ENCODE measurements at places on chromosomes 3 and 15.
A peak's percentile ranks its signal among the peaks of the same experiment; 100 is the strongest.

DNA sequence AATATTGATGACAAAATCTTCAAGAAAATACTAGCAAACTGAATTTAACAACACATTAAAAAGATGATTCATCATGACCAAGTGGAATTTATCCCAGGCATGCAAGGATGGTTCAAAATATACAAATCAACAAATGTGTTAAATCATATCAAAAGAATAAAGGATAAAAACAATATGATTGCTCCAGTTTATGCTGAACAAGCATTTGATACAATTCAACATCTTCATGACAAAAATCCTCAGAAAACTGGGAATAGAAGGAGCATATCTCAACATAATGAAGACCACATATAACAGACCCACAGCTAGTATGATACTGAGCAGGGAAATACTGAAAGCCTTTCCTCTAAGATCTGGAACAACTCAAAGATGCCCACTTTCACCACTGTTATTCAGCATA, 352.3 kb downstream of the PYDC2 start:
- no peak for DNase-seq

DNA sequence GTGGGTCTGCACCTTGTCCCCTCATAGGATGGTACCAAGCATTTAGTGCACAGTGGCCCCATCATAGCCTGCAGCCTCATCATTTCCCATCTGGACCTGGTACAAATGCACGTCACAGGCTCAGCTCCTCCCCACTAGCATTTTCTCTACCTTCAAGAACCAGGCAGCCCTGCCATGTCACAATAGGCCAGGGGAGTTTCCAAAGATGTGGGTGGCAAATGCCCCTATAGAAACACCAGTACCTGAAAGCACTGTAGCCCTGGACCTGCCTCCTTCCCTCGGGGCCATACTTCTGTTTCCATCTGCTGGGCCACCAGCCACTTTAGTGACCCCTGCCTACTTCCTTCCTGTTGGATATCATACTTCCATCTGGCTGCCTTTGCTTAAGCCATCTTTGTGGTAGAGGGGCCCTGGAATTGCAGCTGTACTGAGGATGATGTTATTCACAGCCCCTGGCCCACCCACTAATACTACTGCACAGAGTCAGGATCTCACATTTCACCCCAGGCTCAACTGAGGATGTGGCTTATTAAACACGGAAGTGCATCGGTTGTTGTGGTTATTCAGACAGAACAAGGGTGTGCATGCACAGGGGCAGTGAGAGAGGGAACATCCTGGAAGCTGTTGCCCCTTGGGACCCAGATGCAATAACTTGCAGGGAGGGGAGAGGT, 3.8 kb downstream of the TCTA start:
- DNase-seq: peak; percentile 67

DNA sequence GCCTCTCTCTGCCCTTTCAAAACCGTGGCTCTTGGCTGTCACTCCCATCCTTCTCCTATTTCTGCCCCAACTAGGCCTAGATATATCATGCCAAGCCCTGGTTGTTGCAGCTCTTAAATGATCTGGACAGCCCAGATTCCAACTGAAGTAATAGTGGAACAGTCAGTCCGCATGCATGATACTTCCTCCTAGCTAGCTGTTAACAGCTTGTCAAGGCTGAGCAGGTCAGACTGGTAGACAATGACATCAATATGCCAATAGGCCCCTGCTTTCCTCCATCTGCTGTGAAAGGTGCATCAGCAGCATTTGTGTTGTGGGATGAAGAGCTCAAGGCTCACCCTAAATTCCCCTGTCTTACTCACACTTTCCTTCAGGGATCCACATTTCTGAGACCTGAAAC, 527.7 kb upstream of the TGFBR2 start:
- DNase-seq: no peak

- no peak for DNase-seq
These were observed 34.3 kb downstream of the TMEM44 start for GRCh38 chr3:194598771-194599557.

DNA sequence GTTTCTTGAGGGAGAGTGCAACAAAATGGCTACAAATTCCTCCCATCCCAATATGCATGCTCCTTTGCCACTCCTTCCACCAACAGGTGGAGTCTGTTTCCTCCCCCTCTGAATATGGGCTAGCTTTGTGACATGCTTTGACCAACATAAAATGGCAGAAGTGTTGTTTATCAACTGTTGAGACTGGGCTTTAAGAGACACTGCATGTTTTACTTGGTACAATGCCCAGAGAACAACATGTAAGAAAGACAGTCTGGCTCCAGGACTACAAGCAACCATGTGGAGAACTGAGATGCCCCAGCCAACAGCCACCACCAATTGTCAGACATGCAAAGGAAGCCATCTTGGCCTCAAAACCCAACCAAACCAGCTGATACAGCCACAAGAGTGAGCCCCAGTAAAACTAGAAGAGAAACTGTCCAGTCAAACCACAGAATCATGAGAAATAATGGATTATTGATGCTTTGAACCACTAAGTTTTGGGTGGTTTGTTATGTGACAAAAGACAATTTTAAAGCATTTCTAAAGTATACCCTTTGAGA, 40.5 kb downstream of the NUDT16 start:
- no peak for DNase-seq

DNA sequence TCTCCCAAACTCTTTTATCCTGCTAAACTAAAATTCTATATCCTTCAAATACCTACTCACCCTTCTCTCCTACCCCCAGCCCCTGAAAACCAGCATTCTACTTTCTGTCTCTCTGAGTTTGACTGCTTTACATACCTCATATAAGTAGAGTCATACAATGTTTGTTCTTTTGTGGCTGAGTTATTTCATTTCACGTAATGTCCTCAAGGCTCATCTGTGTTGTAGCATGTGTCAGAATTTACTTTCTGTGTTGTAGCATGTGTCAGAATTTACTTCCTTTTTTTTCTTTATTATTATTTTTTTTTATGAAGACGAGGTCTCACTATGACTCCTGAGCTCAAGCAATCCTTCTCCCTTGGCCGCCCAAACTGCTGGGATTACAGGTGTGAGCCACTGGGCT, 20.1 kb downstream of the IFT122 start:
- DNase-seq: no peak

GRCh38 chr15:31215490-31216214, 111.0 kb upstream of the KLF13 start:
- peak; percentile 82 for DNase-seq

DNA sequence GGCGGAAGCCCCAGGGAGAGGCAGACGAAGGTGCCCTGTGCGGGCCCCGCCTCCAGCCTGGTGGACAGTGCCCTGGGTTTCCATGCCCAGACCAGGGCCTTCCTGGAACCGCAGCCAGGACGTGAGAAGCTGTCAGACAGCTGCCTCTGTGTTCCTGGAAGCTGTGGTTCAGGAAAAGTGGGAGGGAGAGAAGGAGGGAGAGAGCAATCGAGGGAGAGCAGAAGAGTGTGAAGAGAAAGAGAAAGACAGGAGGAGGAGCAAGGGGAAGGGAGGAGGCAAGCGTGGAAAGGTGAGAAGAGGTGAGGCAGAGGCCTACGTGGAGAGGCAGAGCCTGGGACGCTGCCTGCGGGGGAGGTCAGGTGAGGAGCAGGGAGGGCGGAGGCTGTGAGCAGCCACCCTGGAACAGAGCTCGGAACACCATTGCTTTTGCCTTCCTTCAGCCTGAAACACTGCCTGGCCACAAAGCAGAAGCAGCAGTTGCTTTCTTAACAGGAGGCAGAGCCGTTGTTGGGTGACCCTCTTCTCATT, 18.6 kb downstream of the ZDHHC19 start:
- no peak for DNase-seq

DNA sequence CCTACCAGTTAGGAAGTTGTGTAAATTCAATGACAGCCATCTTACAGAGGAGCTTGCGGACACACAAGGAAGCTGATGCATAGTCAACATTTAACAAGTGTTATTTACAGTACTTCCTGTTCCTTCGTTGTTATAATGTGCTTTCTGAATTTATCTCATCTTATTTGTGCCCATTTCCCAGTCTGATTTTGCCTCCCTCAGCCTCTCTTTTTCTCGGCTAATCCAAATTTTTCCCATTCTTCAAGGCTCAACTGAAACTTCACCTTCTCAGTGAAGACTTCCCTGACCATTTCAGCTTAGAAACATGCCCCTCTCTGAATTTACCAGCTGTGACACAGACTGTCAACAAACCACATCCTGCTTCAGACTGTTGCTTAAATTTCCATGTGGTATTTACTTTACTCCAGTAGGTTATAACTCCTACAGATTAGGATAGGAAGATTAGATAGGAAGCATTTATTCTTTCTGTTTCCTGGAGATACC, 55.7 kb upstream of the CP start:
- peak; percentile 31 for DNase-seq

DNA sequence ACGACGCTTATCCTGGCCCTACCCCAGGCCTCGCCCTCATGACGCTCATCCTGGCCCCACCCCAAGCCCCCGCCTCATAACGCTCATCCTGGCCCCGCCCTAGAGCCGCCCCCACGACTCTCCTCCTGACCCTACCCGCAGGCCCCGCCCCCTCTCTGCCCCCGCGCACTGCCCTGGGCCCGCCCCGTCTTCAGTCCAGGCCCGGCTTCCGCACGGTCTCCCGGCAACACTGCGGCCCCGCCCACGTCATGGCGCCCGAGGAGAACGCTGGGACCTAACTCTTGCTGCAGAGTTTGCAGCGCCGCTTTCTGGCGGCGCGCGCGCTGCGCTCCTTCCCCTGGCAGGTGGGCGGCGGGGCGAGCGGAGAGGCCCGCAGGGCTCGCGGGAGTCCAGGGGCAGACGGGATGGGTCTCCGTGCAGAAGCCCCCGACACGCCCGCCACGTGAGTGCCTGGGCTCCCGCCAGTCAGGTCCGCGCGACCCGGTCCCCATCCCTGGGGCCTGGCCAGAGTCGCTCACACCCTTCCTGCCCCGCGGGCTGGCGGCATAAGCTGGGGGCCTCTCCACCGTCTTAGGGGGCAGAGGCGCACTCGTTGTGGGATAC, 52.5 kb upstream of the ROPN1B start:
- DNase-seq: no peak

DNA sequence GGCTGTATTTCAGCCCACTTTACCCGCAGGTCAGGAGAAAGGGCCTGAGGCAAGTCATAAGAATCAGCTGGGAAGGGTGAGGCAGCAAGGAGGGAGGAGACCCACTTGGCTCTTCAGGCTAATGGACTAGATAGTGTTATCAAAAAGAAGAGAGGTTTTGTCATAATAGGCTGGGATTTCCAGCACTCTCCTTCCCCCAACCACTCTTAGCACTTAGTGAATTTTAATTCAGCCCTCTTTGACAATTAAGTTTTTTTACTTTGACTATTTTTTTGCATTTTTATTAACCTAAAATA, 771 bp downstream of the MPI start:
- no peak for DNase-seq

GRCh38 chr3:30702828-30703397, 96.5 kb downstream of the TGFBR2 start:
- no peak for DNase-seq

- DNase-seq: peak; percentile 21
These were observed 173.2 kb downstream of the APBA2 start for GRCh38 chr15:29058903-29059539.

DNA sequence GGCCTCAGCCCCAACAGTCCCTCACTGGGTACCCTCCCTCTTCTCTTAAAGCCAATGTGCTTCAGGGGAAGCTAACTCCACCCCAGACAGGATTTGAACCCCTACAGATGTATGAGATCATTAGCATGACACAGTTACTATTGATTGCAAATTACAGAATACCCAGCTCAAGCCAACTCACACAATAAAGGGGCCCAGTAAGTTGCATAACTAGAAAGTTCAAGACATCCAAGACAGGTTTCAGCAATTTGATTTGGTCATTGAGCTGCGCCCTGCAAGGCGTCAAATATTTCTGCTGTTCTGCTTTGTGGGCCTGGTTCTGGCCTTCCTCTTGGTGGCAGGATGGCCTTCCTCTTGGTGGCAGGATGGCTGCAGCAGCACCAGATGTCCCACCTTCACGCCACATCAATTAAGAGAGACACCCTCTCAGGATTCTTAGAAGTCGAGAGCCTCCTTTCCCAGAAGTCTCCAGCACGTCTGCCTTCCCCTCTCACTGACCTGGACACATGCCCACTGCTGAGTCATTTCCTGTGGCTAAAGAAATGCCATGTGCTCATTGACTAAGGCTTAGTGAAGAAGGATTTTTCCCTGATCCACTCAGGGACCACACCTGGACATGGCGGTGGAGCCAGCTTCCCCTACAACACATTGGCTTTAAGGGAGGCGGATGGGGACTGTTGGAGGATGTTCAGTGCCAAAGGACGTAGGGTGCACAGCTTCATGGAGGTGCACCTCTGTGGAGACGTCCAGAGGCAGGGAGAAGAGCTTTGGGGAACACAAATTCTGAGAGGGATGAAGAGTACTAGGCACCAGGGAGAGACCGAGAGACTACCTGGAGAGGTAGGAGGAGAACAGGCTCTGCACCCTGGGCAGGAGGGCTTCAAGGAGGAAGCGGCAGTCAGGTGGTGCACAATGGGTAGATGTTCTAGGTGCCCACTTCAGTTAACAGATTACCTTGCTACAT, 49.1 kb downstream of the DNASE1L3 start:
- DNase-seq: no peak

DNA sequence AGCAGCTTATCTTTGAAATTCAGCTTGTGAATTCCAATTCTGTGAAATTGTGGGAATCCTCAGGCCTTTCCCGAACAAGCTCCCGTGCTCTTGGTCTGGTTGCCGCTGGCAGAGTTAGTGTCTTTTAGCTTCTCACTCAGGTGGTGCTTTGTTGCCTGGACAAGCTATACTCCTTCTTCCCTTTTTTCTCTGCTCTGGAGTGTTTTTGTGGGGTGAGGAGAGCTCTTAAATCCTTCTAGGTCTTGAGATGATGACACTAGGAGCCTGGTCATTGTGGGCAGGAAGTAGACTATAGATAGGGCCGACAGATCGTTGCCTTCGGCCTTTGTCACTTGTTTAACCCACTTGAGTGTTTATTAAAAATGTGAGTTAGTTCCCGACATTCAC, 93.8 kb downstream of the SLCO3A1 start:
- DNase-seq: no peak

All from activated CD4-positive, alpha-beta T cell treated with anti-CD3 and anti-CD28 coated beads, Interleukin-2, amount 50 U/mL, for 16 hours (primary cell).